ENCODE measurements at places on chromosomes 1 and 21.

DNA sequence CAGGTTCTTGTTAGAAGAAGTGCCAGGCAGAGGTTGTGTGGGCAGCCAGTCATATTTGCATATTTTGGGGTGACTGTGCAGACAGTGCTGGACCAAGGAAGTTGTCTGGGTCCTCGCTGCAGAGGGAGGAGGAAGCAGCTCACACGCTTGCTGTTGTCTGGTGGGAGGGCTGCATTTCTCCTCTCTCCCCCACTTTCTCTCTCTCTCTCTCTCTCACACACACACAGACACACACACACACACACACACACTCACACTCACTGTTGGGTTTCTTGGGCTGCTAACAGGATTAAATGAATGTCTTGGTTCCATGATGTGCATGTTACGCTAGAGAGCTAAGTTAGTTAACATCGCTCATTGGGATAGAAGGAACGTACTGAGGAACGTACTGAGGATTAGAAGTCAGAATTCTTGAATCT lies 72.9 kb downstream of the AGPAT3 start:
- no peak for DNase-seq

DNA sequence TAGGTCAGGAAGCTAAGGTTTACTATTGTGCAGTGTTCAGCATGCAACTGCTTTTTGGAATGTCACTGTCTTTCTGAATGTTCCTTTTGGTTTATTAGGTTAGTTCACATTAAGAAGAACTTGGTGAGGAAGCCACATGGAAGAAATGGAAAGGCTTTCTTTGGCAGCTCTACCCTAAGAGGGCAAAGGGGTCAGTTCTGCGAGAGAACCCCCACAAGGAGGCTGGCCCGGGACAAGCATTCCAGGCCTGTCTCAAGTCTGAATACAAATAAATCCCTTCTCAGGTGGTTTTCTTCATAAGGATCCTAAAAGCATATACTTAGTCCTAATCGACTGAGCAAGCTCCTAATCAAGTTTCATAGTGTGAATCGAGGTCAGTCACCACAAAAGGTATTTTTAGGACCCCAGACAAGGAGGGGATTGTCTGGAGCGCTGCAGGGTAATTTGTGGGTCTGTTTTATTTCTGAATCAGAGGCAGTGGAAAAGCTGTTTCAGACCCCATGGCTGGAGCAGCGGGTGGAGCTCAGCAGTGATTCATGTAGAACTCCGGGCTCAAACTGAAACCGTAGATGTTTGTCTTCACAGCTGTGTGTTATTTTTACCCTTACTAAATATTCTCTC lies 63.3 kb downstream of the ERG start:
- peak; percentile 72 for DNase-seq

DNA sequence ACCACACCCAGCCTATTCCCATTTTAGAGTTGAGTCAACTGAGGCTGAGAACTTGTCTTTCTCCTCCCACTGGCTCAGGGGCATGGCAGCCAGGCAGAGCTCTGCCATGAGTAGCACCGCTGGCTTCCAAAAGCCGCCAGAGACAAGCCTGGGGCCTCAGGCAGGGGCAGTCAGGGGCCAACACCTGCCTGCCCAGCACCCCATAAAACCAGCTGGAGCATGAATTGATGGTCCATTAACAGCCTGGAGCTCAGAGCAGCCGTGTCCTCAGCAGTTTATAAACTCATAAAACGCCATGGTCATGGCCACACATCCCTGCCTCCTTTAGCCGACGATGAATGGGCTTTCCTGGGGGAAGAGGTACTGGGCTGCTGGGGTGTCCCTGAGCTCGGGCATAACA lies 50.6 kb upstream of the PAX7 start:
- no peak for DNase-seq

DNA sequence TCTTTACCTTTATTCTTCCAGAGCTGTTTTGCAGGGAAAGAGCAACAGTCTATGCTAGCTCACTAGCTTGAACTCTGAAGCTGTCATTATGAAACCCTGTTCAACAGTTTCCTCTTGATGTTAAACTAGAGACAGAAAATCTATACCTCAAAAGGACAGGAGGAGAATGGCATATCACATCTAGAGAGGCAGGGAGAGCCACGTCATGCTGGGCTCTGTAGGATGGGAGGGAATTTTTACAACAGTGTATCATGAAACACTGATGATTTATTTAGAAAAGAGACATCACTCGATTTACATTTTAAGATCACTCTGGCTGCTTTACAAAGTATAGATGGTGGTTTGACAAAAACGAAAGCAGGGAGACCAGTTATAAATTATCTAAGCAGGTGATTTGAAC lies 224.9 kb upstream of the COA6 start:
- no peak for DNase-seq

DNA sequence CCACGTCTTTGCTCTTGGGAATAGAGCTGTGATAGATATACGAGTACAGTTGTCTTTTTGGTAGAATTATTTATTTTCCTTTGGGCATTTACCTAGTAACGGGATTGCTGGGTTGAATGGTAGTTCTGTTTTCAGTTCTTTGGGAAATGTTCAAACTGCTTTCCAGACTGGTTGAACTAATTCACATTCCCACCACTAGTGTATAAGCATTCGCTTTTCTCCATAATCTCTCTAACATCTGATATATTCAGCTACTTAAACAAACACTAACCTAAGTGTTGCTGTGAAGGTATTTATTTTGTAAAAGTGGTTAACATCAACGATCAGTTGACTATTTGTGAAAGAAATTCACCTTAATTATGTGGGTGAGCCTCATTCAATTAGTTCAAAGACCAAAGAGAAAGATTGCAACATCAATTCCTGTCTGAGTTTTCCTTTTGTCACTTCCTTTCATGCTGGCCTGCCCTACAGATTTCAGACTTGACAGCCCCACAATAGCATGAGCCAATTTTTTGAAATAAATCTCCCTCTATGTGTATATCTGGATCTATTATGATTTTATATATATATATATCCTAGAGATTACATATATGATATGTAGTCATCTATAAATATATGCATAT lies 26.7 kb upstream of the DUSP10 start:
- DNase-seq: no peak

DNA sequence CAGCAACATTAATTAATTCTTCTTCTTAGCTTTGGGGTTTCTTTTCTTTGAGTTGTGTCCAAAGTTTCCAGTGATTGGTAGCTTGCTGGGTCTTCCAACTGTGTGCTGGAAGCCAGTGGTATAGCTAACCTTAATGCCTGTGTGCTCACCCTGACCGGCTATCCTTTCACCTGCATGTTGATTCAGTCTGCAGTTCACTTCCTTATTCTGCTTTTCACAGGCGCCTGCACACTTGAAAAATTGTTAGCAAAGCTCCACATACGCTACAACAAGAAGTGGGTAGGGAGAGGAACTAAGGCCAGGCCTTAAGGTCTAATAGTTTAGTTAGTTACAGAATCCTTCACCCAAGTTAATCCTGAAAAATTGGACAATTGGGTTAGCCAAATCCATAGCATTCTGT lies 35.7 kb downstream of the NCF2 start:
- DNase-seq: no peak
